SHP77 (cell line): ENCODE measurements at places on chromosomes 3 and 15.

DNA sequence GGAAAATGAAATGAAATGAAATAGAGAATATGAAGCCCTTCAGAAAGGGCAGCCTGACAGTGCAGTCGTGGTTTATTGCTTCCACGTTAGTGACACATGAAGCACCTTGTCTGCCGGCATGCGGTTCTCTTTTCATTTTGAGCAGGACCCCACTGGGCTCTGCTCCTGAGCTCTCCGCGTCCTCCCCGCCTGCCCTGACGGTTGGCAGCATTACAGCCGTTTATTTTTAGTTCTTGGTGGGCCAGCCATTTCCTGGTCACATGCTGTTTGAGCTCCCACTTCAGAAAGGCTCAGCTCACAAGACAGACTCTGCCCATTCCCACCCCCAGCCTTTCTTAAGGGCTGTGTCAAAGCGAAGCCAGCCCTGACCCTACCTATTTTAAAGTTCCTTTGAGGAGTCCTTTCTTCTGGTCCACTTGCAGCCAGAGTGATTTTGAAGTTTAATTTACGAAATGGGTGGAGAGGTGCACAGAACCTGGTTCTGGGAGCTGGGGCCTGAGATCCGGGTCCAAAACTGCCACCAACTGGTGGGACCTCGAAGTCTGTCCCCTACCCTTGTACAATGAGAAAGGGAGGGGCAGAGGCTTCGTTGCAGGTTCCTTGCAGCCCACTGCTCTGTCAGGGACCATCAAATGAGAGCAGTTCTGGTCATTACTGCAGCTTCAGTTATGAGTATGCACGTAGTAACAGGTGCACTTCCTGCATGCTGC lies 60.1 kb downstream of the MGLL start:
- DNase-seq, result peak; percentile 35

- DNase-seq, result no peak
Measured at GRCh38 chr15:72912121-72912520, 128.6 kb upstream of the ADPGK start.

GRCh38 chr15:73328149-73328820 lies 40.5 kb downstream of the HCN4 start:
- DNase-seq, result no peak

DNA sequence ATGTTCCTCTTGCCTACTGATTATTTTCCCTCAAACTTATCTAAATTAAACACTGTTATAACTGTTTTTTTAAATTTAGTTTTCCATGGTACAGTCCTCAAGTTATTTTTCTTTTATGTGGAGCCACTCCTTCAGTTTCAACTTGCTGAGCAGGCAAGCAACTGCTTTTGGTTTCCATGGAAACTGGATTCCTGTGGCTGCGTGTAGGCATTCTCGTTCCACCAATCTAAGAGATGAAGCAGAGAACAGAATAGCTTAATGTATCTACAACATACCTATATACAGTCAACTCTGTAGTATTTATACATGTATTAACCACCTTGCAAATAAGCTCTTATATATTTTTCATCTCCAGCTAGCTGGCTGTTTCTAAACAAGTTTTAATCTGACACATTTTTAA lies 25.8 kb upstream of the ANXA2 start:
- DNase-seq, result no peak

DNA sequence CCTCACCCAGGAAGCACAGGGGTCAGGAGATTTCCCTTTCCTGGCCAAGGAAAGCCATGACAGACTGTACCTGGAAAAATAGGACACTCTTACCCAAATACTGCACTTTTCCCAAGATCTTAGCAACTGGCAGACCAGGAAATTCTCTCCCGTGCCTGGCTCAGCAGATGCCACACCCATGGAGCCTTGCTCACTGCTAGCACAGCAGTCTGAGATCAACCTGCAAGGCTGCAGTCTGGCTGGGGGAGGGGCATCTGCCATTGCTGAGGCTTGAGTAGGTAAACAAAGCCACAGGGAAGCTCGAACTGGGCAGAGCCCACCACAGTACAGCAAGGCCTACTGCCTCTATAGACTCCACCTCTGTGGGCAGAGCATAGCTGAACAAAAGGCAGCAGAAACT lies 567.3 kb upstream of the LMCD1 start:
- DNase-seq, result no peak

DNA sequence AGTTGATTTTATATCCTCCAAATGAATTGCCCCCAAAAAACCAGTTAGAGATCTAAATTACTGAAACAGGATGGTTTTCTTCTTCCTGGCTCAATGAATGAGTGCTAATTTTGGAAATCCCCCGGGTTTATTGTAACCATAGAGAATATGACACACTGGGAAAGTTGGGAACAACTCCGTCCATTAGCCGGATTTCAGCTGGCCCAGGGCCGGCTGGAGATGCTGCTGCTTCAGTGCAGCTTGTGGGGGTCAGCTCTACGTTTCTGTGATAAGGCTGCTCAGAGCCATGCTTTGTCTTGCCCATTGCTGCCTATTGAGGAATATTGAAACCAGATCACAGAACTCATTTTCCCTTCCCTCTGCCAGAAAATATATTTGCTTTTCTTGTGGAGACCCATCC lies 20.3 kb downstream of the GYG1 start:
- DNase-seq, result no peak

GRCh38 chr3:193773266-193774220 lies 180.5 kb downstream of the OPA1 start:
- DNase-seq, result no peak

DNA sequence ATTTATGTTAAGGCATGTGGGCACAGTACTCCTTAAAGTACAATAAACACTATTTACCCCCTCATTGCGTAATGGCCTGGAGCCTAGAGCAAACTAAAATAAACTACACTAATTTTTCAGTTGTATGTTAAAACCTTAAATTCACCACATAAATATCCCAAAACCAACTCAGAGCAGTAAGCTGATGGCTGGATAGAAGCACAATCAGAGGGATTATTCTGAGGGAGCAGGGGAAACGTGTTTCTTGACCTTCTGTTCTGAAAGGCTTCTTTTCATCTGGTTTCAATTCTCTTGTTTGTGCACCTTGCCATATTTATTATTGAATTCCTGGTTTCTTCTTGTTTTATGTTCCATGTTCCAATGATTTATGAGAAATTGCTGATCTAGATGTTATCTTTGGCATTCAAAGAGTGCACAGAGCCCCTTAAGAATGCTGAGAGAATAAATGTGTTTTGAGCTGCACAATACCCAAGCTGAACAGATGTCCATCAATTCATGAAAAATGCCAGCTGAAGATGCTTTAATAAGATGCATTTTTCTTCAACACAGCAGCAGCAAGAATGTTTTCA lies 29.6 kb downstream of the RPL22L1 start:
- no peak for DNase-seq

DNA sequence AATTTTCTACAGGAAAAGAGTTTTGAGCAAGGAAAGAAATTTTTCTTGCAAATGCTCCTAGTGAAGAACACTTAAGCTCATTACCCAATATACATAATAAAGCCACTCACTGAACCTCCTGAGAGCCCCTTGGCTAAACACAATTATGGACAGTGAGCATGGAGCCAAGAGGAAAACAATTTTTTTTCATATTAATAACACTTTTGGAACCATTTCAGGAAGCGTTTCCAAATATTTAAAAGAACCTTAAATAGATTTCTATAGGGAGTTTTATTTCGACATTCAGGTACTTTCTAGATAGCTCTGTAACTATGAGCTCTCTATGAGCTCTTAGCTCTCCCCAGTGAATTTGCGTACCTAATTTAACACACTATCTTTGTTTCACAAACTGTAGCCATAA lies 581.1 kb downstream of the ZNF385D start:
- no peak for DNase-seq

DNA sequence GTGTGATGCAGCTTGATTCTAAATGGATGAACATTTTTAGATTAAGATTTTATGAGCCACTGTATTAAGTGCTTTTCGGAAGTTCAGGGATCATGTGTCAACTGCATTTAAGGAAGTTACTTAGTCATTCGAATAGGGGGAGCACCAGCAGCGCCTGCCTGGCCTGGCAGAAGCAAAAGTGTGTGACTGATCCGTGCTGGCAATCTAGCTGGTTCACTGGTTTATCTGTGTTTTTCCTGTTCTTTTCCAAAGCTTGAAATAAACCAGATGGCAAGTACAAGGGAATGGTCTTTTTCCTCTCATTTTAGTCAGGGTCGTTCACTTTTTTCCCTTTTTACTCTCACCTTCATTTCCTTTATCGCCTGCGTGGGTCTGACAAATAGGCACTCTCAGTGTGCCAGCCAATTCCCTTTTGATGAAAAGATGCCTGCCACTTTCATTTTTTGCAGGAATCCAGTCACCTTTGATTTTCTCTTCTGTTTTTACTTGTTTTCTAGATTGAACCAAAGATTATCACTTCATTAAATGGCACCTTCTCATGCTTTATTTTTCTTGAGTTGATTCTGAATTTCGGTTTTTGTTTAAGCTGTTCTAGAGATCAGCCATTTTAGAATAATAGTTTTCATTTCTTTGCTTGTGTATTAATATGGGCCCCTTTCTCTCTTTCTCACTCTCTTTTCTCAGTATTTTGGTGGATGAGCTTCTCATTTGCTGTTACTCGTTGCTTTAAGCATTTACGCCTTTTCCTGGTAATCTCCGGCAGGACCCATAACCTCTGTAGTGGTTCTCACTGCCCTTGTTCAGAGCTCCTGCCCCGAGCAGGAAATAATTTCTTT lies 2.8 kb downstream of the ABHD2 start:
- DNase-seq, result peak; percentile 45

DNA sequence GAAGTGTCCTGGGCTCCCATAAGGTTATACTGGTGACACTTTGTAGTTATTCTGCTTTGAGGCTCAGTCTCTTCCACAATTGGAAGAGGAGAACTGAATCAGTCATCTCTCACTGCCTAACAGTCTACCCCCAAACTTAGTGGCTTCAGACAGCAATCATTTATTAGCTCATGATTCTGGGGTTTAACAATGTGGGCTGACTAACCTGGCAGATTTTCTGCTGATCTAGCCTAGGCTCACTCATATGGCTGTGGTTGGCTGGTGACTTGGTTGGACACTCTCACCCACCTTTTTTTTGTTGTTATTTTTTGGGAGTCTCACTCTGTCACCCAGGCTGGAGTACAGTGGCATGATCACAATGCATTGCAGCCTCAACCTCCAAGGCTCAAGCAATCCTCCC lies 7.1 kb downstream of the GPD1L start:
- DNase-seq, result no peak

- DNase-seq, result no peak
Measured at GRCh38 chr3:52090131-52090932, 34.0 kb upstream of the DUSP7 start.

DNA sequence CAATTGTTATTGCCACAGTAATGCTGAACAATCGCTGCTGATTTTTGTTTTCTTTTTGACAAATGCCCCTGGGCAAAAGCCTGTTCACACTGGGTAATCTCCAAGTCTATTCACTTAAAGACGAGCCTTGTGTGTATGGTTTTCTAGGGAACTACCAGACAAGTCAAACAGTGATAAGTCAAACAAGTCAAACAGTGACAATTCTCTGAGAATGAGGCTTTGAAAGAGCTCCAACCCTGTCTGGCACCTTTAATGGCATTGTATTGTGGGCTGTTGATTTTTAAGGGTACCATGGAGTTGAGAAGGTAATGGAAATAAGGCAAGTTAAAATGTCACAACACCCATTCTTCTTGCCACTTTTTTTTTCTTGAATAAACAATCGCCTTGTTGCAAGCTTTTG lies 59.4 kb upstream of the TMC3 start:
- DNase-seq, result no peak

DNA sequence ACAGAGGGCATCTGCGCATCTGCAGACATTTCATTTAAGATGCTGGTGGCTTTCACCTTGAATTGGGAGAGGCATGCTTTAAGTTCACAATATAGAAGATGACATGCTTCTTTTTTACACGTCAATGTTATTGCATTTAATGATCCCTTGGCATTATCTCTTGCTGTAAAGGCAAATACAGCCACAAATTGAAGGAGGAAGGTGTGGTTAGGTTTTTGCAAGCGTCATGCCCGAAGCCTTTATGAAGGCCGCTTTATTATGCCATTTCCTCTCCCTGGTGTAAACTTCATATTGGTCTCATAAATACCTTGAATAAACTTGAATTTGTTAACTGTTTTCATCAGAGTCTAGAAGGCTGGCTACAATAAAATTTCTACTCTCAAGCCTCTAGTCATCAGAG lies 212.7 kb downstream of the PDZRN3 start:
- DNase-seq, result no peak

- no peak for DNase-seq
Measured at GRCh38 chr15:69755551-69756310, 303.1 kb downstream of the RPLP1 start.

GRCh38 chr3:33212406-33212805 lies 6.2 kb downstream of the SUSD5 start:
- no peak for DNase-seq

DNA sequence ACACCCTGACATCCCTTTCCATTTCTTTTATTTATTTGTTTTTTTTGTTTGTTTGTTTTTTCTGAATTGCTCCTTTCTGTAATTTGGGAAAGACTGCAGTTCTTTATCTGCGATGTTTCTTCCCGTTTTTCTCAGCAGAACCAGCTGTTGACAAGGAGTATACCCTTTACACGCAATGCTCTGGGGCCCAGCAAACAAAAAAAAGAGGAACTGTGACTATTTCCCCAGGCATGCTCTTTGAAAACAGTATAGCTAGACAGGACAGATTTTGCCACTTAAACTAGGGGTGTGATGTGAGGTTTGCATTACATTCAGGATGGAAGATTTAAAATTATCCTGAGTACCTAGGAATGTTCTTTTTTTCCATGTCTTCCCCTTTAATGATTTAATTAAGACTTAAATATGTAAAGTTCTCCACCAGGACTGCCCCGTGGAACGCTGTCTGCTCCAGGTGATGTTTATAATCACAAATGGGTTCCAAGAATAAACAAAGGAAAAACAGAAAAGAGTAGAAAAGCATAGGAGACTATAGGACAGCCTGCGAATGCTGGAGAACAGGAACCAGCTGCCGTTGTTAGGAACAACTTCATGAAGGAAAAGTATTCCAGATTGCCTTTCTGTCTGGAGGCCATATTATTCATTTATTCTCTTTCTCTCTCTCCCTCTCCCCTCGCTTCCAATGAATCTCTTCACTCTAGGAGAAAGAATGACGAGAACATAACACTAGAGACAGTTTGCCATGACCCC lies 43.3 kb downstream of the TGFBR2 start:
- no peak for DNase-seq

GRCh38 chr3:174102866-174103265 lies 705.3 kb downstream of the NLGN1 start:
- no peak for DNase-seq
